ENCODE measurements at places on chromosomes 6 and 20.

DNA sequence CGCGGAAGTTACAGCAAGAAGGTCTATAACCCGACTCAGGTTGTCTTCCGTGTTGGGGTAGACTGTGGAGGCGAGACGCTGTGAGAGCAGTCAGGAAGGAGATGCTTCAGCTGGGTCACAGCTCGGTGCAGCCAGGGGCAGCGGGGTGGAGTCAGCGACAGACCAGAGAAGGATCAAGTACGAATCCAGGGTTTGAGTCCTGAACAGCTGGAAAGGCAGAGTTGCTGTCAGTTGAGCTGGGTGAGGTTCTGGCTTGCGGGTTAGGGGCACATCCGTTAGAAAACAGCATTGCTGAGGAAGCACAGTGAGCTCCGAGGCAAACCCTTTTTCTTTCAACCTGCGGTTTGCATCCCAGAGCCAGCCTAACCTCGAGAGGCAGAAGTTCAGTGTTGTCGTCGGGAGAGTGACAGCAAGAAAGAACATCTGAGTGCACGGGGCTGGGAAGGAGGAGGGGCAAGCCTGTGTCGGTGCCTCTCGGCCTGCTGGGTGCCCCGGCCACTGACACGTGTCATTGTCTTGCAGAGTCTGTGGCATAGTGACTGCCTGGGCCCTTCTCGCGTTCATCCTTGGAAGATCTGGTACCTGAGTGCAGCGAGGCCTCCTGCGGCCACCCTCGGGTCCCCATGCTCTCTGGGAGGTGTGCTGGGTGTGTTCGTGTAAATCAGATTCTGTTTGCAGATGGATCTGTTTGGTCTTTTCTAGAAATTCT, 20.0 kb downstream of the PNLDC1 start:
- no peak for DNase-seq

GRCh38 chr6:96013531-96013930, 2.2 kb upstream of the FUT9 start:
- DNase-seq, result no peak

DNA sequence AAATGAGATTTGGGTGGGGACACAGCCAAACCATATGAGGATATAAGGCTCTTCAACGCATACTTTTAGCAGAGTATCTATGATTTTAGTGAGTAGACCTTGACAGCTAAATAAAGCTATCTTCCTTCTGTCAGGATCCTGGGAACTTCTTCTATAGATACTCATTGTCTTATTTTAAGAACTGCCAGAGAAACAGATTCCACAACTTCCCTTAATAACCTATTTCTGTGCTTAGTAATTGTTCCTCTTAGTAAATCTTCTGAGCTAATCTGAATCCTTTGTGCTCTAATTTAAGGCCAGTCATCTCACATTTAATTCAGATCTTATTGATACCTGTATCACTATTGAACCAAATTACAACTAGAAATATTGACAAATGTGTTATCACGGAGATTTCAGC, 64.0 kb upstream of the CEP85L start:
- no peak for DNase-seq

- no peak for DNase-seq
Observed at GRCh38 chr20:33296206-33296605, 13.2 kb downstream of the BPIFB1 start.

DNA sequence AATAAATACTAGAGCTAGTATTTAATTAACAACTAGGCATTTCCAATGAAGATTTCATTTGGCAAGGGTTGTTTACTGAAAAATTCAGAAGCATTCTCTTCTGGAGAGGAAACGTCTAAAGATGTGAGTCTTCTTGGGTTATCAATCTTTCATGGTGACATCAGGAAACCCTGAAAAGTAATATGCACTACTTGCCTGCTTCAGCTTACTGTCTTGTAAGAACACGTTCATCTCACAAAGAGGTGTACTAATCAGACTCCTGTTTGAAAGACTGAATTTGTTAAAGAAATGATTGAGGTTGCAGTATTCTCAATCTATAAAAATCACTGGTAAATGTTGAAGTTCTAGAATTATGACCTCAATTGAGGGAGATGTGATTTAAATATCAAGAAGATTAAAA, 16.9 kb downstream of the PLEKHG1 start:
- DNase-seq, result no peak

GRCh38 chr6:131843768-131844167, 35.9 kb downstream of the ENPP1 start:
- no peak for DNase-seq

GRCh38 chr20:18783385-18783959, 30.1 kb upstream of the SCP2D1 start:
- no peak for DNase-seq

DNA sequence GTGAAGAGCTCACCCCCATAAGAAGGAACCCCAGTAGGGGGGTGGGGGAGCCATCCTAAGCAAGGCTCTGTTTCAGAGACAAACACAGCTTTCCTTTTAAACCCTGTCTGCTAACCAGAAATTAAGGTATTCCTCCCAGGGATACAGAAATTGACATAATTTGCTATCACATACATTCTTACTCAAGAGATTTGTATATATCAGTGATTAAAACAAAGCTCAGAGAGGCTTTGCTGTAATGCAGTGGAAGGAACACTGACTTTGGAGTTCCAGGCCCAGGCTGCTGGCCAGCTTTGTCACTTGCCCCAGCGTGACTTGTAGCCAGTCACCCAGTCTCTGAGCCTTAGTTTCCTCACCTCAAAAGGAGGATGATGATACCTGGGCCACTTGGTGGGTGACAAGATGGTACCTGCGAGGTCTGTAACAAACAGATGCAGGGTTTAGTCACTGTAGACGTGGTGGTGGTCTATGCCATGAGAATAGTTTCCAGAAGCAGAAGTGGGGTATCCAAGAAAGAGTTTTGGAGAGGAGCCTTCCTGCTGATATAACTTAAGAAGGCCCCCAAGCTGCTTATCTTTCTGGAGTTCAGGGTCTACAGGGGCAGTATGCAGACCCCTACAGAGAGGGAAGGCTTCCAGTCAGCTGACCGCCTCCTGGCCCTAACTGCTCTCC, 3.2 kb upstream of the FOXF2 start:
- no peak for DNase-seq

GRCh38 chr20:19407196-19407595, 194.8 kb downstream of the SLC24A3 start:
- no peak for DNase-seq

- no peak for DNase-seq
Observed at GRCh38 chr6:39978240-39978639, 44.0 kb upstream of the MOCS1 start.

- no peak for DNase-seq
Observed at GRCh38 chr6:11650025-11650696, 112.6 kb downstream of the TMEM170B start.

- no peak for DNase-seq
Observed at GRCh38 chr6:170443151-170443662, 109.9 kb downstream of the PSMB1 start.

DNA sequence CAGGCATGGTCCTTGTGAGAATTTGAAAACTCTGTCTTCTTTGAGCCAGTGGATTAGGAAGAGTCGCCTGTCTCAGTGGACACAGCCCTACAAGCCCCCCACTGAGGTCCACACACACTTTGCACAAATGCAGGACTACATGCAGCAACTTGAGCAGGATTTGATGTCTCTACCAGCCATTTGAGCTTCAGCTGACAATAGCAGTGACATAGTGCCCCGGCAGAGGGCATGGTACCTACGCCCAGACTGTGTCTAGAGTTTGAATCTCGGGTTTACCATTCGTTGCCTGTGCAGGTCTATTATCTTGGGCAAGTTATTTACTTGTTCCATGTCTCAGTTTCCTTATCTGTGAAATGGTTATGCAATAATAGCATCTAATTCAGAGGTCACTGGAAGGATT, 580.1 kb downstream of the TFAP2B start:
- no peak for DNase-seq

- DNase-seq, result no peak
Observed at GRCh38 chr6:134119486-134119885, 67.1 kb upstream of the SLC2A12 start.

DNA sequence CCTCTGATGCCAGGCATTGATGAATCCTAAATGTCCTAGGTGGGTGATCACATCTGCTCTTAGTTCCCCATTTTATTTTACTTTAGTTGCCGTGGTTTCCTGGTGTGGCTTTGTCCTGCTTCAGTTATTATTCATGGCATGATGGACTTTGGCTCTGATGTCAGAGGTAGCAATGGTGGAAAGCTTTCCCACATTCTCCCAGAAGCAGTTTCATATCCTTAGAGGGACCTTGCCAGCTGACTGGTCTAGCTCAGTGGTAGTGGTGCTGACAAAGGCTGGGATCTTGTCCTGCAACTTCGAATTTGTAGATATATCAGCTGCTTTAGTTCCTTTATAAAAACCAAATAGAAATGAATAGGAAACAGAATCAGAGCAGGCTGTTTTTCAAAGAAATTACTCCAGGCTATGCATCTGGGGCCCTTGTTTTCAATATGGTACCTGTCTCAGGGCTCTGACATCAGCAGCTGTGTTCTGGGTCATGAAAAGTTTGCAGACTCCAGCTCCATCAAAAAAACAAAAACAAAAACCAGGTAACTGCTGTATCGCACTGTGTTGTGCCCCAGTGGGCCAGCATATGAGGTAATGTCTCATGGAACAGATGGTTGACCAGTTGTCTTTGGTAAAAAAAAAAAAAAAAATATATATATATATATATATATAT, 133.7 kb downstream of the PLCB4 start:
- no peak for DNase-seq

GRCh38 chr6:132693478-132693877, 20.4 kb downstream of the VNN1 start:
- no peak for DNase-seq

DNA sequence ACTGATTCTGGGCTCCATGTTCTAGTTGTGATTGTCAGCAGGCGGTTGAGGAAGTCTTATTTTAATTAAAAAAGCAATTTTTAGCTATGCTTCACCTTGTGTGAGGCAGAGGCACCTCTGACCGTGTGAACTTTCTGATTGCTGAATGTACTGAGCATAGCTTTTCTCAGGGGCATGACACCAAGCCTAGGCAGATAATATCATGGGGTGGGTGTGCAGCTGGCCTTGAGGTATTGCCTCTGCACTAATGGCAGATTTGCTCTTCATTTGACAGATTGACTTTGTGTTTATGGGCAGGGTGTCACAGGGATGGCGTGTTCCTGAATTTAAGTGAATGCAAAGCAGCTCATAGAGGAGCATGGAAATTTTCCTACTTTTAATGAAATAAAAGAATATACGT, 19.6 kb downstream of the CTNNBL1 start:
- no peak for DNase-seq
